ENCODE measurements at places on chromosomes 6 and 20.
A peak's percentile ranks its signal among the peaks of the same experiment; 100 is the strongest.

GRCh38 chr20:59346061-59346460 is 45.6 kb downstream of the EDN3 start:
- DNase-seq: no peak

GRCh38 chr6:136538836-136539235 is 11.4 kb downstream of the MAP7 start:
- no peak for DNase-seq

DNA sequence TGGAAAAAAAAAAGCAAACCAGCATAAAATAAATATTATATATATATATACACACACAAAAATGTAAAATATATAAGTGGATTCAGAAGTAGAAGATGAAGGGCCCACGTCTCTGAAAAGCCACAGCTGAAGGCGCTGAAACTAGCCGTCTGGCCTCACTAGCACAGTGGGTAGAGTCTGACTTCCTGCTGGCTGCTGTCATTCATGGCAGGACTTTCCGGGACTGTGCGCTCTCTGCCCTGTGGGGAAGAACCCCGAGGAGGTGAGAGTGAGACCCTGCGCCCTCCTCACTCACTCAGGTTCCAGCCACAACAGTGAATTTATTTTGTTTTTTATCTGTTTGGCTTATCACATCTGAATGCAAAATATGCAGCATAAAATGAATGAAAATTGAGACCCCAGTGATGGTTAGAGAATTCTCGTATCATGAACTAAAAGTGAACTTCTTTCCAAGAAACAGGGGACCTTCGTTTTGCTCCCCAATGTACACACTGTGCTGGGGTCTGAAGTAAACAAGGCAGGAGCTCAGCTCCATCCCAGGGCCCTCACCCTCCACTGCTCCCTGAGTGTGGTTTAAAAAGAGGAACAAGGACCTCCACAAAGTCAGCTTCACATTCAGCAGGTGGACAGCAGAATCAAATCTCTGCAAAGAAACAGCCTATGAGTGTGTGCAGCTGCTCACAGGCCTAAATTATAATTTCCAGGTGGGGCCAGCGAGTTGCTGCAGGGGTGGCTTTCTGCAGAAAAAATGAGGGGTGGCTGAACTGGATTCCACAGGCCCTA is 1.3 kb upstream of the RAMACL start:
- DNase-seq: peak; percentile 41

- DNase-seq: no peak
These were observed 1410.4 kb downstream of the EPHA7 start for GRCh38 chr6:92008757-92009502.

GRCh38 chr6:12653486-12653885 is 63.1 kb upstream of the PHACTR1 start:
- DNase-seq: no peak

GRCh38 chr6:1946583-1946982 is 298.8 kb downstream of the GMDS start:
- DNase-seq: no peak

DNA sequence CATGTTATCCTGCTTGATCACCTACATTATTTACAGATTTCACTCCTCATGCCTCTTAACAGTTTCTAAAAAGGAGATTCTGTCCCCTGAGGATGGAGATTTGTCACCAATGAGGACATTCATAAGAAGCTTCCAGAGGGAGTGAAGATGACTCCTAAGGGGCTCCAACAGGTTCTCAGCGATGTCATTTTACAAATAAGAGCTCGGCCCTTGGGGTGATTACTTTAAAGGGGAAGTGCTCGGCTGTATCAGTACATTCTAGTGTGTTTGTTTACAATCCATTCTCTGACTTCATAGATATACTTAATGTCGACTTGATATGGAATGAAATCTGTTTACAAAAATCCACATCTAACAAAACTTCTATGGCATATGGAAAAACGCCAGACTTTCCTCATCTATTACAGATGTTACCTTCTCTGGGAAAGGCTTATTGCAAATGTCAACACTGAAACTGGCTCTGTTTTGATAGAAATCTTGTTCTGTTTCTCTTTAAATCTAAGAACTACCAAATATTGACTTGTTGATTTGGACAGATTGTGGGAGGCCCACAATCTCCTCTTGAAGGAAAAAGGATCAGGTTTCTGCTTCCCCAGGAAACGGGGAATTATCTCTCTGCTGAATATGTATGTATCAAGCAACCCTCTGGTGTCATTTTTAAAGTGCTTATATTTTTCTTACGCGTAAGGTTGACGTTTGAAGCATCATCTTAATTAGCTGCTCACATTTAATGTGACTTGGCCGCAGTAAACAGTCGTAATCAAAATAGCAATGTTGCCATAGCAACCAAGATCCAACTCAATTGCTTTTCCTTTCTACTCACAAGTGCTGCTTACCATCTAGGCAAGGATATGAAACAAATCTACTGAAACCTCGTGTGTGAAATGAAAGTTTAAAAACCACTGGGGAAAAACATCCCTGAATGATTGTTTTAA is 95.7 kb downstream of the SHLD1 start:
- no peak for DNase-seq

DNA sequence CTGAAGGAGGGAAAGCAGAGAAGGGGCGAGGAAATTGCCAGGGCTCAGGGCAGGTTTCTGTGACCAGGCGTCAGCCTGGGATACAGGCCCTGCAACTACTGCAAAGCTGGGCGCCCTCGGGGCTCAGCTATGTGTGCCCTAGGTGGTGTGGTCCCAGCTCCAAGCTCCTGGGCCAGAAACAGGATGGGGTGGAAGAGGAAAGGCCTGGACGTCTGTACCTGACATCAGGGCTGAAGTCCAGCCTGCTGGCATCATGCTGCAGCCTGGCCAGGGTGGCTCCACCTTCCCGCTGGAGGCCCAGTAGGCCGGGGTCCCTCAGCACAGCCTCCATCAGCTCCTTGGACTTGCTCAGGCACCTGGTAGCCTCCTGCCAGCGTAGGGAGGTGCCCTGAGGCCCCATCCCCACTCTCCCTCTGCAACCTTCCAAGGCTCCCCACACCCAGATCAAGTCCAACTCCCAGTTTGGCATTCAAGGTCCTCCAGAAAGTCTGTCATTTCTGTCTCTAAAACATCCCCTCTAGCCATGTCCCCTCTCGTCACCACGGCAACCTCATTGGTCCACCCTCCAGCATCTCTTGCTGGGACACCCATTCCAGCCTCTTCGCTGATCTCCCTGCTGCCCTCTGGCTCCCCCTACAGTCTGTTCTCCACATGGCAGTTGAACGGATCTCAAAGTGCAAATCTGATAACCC is 38.2 kb downstream of the KIAA1755 start:
- peak; percentile 77 for DNase-seq

GRCh38 chr6:69673298-69673697 is 123.5 kb downstream of the LMBRD1 start:
- no peak for DNase-seq

DNA sequence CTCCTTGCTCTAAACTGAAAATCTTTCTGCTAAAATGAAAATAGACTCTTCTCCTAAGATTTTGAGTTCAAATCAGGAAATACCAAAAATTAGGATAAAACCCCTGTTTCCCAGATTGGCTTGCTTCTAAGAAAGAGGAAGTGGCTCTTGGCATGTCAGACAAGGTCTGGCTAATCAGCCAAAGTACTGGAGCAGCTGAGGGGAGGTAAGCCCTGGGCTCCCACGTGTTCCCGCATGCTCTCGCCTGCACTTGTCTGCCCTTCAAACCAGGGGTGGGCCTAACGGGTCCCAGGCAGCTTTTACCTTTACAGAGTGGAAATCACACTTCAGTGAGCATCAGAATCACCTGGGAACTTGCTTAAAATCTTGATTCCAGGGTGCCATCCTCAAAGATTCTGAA is 43.2 kb upstream of the GABRR1 start:
- DNase-seq: no peak

DNA sequence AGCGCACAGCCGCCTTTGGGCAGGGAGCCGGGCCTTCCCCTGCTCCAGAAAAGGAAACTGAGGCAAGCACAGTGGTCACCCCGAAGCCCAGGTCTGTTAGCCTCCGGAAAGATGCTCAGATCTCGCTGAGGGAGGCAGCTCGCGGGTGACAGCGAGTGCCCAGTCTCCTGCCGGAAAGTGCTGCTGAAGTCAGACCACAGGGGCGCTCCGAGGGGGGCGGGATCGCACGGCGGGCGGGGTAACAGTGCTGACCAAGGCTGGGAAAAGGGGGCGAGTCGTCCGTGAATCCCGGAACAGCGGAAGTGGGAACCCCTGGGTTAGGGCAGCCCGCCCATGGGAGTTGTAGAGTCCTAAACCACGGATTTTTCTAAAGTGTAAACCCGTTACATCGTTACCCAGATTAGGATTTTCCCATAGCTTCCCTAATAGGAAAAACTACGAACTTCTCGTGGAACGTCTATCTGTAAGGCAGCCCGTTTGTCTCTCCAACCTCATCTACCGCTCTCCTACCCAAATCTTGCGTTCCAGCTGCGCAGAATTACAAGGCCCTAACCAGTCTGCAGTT is 504 bp downstream of the VPS16 start:
- DNase-seq: peak; percentile 65

- no peak for DNase-seq
These were observed 72.5 kb downstream of the PDSS2 start for GRCh38 chr6:107386904-107387303.

- peak; percentile 31 for DNase-seq
These were observed 828 bp downstream of the ASCC3 start for GRCh38 chr6:100880149-100880852.

DNA sequence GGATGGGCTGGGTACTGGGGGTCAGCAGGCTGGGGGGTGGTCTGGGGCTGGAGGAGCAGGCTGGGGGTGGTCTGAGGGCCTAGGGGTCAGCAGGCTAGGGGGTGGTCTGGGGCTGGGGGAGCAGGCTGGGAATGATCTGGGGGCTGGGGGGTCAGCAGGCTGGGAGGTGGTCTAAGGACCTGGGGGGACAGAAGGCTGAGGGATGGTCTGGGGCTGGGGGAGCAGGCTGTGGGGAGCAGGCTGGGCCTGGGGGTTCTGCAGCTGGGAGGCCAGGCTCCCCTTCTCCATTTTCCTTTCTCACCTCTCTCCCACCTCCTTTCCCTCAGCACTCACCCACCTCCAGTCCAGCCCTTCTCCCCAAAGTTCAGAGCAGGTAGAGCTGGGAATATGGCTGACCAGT is 114.2 kb downstream of the PSMB1 start:
- DNase-seq: no peak

- no peak for DNase-seq
These were observed 23.6 kb upstream of the TCFL5 start for GRCh38 chr20:62885046-62885895.

DNA sequence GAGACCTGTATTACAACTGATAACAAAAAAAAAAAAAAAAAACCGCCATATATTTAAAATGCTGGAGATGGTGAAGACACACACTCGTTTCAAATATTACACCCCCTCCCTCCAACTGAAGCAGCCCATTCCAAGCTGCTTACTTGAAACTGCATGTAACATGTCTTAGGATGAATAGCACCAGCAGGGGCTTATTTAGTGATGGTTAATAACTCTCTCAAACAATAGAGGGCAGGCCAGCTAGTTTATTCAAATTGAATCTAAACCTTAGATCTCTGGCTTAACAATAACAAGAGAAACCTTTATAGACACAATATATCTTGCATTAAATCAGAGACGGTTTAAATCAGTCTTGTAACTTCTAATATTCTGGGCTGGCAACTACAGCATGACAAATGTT is 9.3 kb upstream of the JPH2 start:
- DNase-seq: no peak

DNA sequence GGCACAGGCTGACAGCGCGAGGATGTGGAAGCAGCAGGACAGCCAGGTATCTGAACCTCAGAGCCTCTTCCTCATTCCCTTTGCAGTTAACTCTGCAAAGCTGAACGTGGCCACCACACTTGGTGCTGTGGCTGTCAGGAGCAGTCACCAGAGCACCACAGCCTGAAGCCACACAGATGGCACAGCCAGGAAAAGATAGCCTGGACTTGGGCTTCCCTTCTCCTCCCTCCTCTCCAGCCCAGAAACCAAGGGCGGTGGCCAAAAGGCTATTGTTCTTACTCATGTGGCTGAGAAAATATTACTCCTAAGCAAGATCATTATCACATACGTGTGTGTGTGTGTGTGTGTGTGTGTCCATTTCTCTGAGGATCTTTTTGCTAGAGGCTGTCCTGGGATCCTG is 39.8 kb downstream of the CD164 start:
- DNase-seq: peak; percentile 32

DNA sequence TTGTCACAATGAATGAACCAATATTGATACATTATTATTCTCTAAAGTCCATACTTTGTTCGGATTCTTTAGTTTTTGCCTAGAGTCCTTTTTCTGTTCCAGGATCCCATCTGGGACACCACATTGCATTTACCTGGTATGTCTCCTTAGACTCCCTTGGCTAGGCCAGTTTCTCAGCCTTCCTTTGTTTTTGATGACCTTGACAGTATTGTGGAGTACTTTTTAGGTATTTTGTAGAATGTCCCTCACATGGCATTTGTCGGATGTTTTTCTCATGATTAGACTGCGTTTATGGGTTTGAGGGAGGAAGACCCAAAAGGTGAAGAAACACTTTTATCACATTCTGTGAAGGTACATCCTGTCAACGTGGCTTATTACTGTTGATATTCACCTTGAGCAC is 16.9 kb downstream of the PPP1R14C start:
- no peak for DNase-seq

DNA sequence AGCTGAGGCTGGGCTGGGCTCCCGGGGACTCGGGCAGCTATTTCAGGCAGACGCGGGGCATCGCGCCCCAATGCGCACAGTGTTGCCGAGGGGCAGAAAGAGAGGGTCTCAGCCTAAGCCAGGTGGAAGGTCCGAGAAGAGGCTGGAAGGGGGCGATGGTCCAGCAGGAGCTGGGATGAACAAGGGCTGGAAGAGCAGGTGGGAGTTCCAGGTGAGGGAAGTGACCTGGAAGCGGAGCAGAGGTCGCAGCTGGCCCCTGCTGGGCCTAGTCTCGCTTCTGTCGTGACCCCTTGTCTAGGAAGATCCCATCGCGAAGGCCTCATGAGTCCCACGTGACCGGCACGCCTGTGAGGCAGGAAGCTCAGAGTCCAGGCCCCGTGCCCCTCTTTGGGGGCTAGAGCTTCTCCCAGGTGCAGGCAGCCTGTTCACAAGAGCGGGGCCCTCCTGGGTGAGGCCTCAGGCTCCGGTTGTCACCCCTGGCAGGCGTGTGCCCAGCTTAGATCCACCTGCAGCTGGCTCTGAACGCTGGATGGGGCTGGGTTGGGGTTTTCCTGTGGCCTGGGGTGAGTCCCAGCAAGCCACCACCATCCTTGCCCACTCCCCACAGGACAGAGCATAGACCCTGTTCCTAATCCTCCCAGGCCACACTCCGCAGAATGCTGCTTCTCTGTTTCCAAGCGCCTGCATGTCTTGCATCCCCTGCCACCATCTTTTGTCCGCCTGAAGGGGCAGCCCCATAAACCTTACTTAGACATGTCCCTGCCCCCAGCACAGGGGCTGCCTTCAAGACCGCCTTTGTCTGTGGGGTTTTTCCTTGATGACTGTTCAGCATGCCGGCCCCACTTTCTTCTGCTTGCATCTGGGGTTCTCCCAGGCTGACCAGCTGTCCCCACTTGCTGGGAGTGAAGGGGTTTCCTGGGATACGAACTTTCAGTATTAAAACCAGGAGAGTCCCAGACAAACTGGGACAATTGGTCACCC is 15.1 kb downstream of the SLC22A3 start:
- DNase-seq: no peak
